Activated CD8-positive, alpha-beta T cell treated with anti-CD3 and anti-CD28 coated beads for 36 hours (primary cell): ENCODE measurements at places on chromosomes 13 and 19. TPM values are rescaled to one million over a fixed set of nuclear protein-coding genes. Genes with fewer than 3 reads are reported as not detected.
A peak's percentile ranks its signal among the peaks of the same experiment; 100 is the strongest.

Gene ZSCAN5A
- 7.7 TPM for total RNA-seq

GRCh38 chr19:51123802-51124201 lies 904 bp upstream of the SIGLEC9 start:
- peak overlapping the region; percentile 39 for H3K4me3 ChIP-seq
- peaks cover 2% of the 10 kb centered on the region for H3K36me3 ChIP-seq
- no peak for DNase-seq
- H3K4me1 ChIP-seq = peaks cover 69% of the 10 kb centered on the region
- H3K27me3 ChIP-seq = no peaks in the 10 kb centered on the region

DNA sequence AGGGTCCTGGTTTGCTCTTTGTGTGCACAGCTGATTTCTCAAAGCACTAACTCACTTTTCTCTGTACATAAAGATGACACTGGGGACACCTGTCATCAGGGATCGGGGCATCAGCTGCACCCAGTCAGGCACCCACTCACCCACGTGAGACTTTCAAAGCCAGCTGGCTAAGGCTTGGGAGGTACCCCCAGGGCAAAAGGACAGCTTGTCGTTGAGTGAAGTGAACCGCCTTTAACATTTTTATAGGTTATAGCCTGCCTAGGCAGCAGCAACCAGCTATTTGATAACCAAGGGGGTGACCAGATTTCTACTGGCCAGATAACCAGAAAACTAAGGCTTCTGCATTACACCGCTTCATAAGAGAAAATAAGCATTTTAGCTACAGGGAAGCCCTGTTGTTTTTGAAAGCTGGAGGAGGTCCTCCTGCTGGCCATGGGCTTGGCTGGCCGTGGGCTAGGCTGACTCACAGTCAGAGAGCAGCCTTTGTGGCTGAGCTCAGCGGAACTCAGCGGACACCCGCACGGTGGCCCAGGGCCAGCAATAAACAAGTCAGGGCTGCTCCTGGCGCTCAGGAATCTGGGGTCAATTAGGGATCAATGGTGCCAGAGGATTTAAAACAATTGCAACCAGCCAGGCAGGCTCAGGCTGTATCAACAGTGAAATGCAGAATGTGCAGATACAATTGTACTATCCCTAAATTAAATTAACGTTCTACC lies 57.1 kb downstream of the ALOX5AP start:
- no peak overlapping the region for H3K27ac ChIP-seq
- no peaks in the 10 kb centered on the region for H3K36me3 ChIP-seq
- H3K4me1 ChIP-seq = peaks cover 34% of the 10 kb centered on the region
- H3K27me3 ChIP-seq = no peaks in the 10 kb centered on the region
- DNase-seq = no peak

- no peak within 1 kb of the TSS for H3K27ac ChIP-seq
- no peak for DNase-seq
- H3K4me1 ChIP-seq = no peaks in the 10 kb centered on the region
- no peak within 1 kb of the TSS for H3K4me3 ChIP-seq
- H3K36me3 ChIP-seq = no peaks in the 10 kb centered on the region
Observed at GRCh38 chr19:30371960-30372824, at the start of gene ZNF536. TSS of gene ZNF536 (plus strand) at chr19:30372384. CDS start at chr19:30443563, 71,179 bp downstream.

GRCh38 chr19:13297023-13297422 lies 146.8 kb downstream of the IER2 start:
- H3K36me3 ChIP-seq = no peaks in the 10 kb centered on the region
- H3K27ac ChIP-seq = no peak overlapping the region
- no peak overlapping the region for H3K4me3 ChIP-seq
- no peaks in the 10 kb centered on the region for H3K4me1 ChIP-seq
- DNase-seq = no peak
- H3K27me3 ChIP-seq = peaks cover 26% of the 10 kb centered on the region

GRCh38 chr13:33352526-33352925 lies 67.0 kb upstream of the STARD13 start:
- no peaks in the 10 kb centered on the region for H3K36me3 ChIP-seq
- H3K27ac ChIP-seq = no peak overlapping the region
- no peak overlapping the region for H3K4me3 ChIP-seq
- no peak for DNase-seq

GRCh38 chr13:48315969-48316650 lies 12.6 kb downstream of the RB1 start:
- peaks cover 40% of the 10 kb centered on the region for H3K4me1 ChIP-seq

- H3K4me3 ChIP-seq = no peak overlapping the region
- H3K36me3 ChIP-seq = peaks cover 2% of the 10 kb centered on the region
- no peak for DNase-seq
- no peaks in the 10 kb centered on the region for H3K27me3 ChIP-seq
Observed at GRCh38 chr19:34847393-34847792, 74.4 kb upstream of the ZNF599 start.

DNA sequence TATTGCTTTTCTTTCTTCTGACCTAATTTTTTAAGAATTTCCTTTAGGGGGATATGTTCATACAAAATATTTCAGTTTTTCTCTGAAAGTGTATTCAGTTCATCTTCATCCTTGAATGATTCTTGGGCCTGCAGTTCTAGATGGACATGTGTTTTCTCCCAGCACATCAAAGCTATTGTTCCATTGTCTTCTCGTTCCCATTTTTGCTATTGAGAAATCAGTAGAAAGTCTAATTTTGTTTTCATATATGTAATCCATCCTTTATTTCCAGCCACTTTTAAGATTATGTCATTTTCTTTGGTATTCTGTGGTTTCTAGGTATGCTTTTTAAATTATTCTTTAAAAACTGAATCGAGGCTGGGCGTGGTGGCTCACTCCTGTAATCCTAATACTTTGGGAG lies 15.8 kb upstream of the GRAMD1A start:
- DNase-seq = no peak
- H3K4me1 ChIP-seq = peaks cover 30% of the 10 kb centered on the region
- H3K36me3 ChIP-seq = peaks cover 2% of the 10 kb centered on the region
- H3K27me3 ChIP-seq = no peaks in the 10 kb centered on the region
- no peak overlapping the region for H3K27ac ChIP-seq
- H3K4me3 ChIP-seq = no peak overlapping the region

Gene ZNF460
- total RNA-seq = 59.1 TPM

Gene PPM1N
- 3.7 TPM for total RNA-seq

DNA sequence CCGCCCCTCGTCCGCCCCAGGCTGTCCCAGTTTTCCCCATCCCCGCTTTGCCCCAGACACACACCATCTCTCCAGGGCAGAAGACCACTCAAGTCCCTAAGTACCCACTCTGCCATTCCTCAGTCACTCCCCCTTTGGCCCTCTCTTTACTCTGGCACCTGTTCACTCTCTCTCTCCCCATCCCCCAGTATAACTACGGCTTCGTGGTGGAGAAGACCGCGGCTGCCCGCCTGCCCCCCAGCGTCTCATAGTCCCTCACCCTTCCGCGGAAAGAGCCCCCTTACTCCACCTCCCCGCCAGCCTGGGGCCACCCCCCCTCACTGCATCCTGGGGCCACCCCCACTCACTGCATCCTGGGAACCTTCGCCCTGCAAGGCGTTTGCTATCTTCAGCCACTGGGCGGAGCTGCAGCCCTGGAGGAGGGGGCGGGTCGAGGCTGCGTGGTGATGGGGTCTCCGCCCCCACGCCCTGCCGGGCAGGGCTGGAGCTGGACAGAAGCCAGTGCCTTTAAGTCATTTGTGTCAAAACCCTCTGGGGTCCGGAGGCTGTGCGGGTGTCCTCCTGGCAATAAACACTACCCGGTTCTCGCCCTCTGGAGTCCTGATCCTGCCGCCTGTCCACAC lies 5.0 kb downstream of the MVB12A start:
- no peak overlapping the region for H3K4me3 ChIP-seq
- H3K27ac ChIP-seq = no peak overlapping the region
- H3K4me1 ChIP-seq = peaks cover 8% of the 10 kb centered on the region
- H3K36me3 ChIP-seq = peaks cover 10% of the 10 kb centered on the region
- peak; percentile 61 for DNase-seq

DNA sequence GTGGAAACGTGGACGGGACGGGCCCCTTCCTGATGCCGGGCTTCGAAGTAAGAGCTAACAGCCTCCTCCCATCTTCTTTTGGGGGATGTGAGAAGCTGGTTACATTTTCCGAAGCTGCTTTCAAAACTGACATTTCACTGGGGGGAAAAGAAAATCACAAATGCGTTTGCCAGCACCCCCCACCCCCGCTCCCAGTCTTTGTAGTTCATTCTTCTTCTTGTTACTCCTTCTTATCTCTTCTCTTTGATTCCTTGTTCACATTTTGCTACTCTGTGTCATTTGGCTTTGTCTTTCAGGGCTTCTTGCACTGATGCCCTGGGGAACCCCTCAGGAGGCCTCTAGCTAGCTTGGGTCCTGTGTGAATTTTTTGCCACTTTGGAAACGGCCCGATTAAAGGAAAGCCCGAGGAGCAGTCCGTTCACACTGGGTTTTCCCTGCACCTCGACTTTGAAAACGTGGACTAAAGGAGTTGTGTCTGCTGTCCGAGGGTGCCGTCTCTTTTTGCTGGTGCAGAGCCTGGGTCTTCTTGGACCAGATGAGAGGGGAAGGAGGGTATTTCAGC lies 1.3 kb downstream of the CARM1 start:
- peak; percentile 71 for DNase-seq
- peak overlapping the region; percentile 76 for H3K4me3 ChIP-seq
- H3K27me3 ChIP-seq = no peaks in the 10 kb centered on the region
- H3K27ac ChIP-seq = peak overlapping the region; percentile 87

Gene HNRNPA1L2
- 7.8 TPM for total RNA-seq

Gene MPV17L2
- 8.5 TPM for total RNA-seq

GRCh38 chr19:55095260-55096060 lies 19.8 kb downstream of the EPS8L1 start:
- no peak for DNase-seq
- no peak overlapping the region for H3K27ac ChIP-seq
- peaks cover 17% of the 10 kb centered on the region for H3K36me3 ChIP-seq
- H3K4me1 ChIP-seq = no peaks in the 10 kb centered on the region
- H3K27me3 ChIP-seq = no peaks in the 10 kb centered on the region
- no peak overlapping the region for H3K4me3 ChIP-seq

Gene TLE6
- total RNA-seq = 3.5 TPM

DNA sequence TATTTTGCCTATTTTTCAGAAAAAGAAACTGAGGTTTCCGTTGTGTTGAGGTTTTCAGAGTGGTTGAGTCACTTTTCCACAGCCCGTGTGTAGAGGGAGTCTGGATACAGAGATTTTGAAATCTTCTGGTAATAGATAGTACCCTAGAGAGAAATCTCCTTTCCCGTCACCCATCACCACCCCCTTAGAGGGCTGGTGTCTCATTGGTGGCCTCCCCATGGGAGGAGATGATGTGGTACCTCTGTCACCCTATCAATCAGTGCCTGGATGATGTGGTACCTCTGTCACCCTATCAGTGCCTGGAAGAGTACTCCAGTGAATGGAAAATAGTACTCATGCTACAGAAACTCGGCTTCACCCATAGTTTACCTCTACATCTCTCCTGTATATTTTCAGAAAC lies 42.2 kb upstream of the SERP2 start:
- no peak overlapping the region for H3K4me3 ChIP-seq
- no peaks in the 10 kb centered on the region for H3K36me3 ChIP-seq
- H3K27me3 ChIP-seq = peaks cover 1% of the 10 kb centered on the region
- H3K27ac ChIP-seq = no peak overlapping the region

DNA sequence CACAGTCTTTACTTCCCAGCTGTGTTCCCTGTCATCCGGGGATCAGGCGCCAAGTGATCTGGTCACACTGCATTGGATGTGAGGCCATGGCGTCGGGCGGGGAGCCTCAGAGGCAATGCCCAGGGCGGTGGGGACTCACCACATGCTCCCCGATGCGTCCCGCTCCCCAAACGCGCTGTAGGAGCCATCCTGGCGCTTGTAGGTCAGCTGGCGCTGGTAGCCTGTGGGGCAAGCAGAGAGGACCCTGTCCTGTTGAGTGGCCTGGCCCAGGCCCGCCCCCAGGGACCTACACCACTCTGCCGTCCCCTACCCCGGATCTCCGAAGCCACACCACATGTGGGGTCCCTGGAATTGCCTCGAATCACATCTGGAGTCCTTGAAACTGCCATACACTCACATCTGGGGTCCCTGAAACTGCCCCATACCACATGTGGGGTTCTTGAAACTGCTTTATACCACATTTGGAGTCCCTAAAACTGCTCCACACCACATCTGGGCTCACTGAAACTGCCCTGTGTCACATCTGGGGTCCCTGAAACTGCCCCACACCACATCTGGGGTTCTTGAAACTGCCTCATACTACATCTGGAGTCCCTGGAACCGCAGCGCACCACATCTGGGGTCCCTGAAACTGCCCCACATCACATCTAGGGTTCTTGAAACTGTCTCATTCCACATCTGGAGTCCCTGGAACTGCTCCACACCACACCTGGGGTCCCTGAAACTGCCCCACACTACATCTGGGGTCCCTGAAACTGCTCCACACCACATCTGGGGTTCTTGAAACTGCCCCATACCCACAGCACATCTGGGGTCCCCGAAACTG lies 33.2 kb downstream of the F2RL3 start:
- H3K27ac ChIP-seq = no peak overlapping the region
- DNase-seq = no peak
- no peaks in the 10 kb centered on the region for H3K4me1 ChIP-seq

Gene CEACAM21
- 19.8 TPM for total RNA-seq

DNA sequence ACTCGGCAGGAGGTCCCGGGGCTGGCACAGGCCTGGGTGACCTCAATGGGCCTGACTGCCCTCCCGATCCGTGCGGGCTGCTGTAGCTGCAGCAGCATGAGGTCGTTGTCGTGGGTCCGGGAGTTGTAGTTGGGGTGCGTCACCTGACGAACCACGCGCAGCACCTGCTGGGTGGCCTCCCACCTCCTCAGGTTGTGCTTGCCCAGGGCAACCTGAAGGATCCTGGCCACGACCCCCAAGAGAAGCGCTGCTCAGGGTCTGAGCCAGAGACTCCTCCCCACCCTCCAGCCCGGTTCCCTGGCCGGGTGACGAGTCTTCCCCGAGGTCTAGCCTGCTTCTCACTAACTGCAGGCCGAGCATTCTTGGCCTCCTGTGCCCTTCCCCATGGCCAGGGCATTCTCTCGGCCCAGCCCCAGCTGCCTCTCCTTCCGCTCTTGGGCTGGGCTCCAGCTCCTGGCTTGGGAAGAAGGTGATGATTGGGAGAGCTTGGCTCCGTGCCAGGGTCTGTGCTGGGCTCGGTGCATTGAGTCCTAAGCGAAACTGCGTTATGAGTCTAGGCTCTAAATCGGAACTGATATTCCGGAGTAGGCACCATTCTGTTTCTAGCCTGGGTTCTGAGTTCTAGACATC lies 3.1 kb downstream of the KLK14 start:
- no peaks in the 10 kb centered on the region for H3K4me1 ChIP-seq
- no peak for DNase-seq
- no peak overlapping the region for H3K4me3 ChIP-seq
- peaks cover 5% of the 10 kb centered on the region for H3K27me3 ChIP-seq
- H3K36me3 ChIP-seq = no peaks in the 10 kb centered on the region

Gene SPRY2
- 1.3 TPM for total RNA-seq

- DNase-seq = no peak
- peaks cover 1% of the 10 kb centered on the region for H3K27me3 ChIP-seq
- H3K4me1 ChIP-seq = no peaks in the 10 kb centered on the region
- no peak overlapping the region for H3K4me3 ChIP-seq
Observed at GRCh38 chr19:27966390-27966816, 1246.5 kb downstream of the UQCRFS1 start.

Gene UHRF1
- 173 TPM for total RNA-seq

Gene BEST2
- total RNA-seq = not detected

- no peak for DNase-seq
- no peaks in the 10 kb centered on the region for H3K36me3 ChIP-seq
- H3K4me1 ChIP-seq = peaks cover 14% of the 10 kb centered on the region
- H3K4me3 ChIP-seq = no peak overlapping the region
- H3K27ac ChIP-seq = no peak overlapping the region
- H3K27me3 ChIP-seq = no peaks in the 10 kb centered on the region
Observed at GRCh38 chr13:30313311-30313710, 6.0 kb upstream of the KATNAL1 start.
